Stimulated activated CD4-positive, alpha-beta T cell treated with anti-CD3 and anti-CD28 coated beads, Interleukin-1b, Interleukin-23, amount 100 ng/mL, for 1 hour (primary cell): ENCODE measurements at places on chromosomes 6 and 20.

- DNase-seq, result no peak
Measured at GRCh38 chr20:5864873-5865587, 85.3 kb downstream of the TRMT6 start.

GRCh38 chr20:49276961-49277785, 684 bp downstream of the ZNFX1 start:
- no peak for DNase-seq

- no peak for DNase-seq
Measured at GRCh38 chr6:47352194-47352920, 42.7 kb upstream of the TNFRSF21 start.

DNA sequence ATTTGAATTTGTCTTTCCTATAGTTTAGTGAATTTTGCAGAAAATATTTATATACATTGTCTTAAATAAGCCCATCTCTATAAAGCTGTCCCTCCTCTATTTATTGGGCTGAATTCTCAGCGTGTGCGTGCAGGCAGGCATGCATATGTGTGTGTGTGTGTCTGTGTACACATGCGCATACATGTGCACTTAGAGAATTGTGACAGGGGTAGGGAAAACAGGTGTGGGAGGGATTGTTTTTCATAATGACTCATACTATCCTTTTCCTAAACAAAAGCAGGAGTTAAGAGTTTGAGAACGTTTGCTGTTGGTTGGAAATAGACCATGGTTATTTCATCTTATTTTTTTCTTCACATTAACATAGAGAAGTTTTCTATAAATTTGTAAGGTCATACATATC, 43.4 kb upstream of the FABP7 start:
- no peak for DNase-seq

DNA sequence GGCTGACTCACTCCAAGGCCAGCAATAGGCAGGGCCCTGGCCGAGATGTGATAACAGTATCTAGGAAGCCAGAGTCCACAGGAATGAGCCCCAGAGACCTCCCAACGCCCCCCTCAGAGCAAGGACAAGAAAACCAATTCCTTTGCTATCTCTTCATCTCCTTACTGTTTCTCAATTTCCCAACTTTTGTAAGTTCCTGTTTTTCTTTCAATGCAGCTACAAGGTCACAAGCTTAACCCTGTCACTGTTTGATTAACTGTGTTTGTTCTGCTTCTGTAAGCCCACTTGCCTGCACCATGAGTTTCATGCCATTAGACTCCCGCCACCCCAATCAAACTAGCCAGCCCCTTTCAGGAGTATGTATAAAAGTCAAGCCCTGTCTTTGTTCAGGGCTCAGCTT, 3.5 kb downstream of the FKBP1C start:
- DNase-seq, result no peak

DNA sequence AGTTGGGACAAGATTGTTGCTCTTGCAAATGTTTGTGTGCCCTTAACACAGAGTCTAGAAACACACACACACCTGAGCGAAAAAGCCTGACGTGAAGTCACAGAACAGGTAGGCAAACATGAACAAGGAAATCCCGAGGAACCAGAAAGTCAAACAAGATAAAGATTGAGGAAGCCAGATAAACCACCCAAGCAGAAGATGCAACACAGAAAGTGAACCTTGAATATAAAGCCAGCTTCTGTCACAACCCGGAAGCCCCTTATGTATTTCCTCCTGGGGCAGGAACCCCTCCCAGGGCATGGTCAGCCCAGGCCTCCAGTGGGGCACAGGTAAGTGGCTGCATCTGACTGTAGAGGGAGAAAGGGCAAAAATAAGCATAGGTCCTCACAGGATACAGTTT, 158.2 kb upstream of the SUPT3H start:
- no peak for DNase-seq

DNA sequence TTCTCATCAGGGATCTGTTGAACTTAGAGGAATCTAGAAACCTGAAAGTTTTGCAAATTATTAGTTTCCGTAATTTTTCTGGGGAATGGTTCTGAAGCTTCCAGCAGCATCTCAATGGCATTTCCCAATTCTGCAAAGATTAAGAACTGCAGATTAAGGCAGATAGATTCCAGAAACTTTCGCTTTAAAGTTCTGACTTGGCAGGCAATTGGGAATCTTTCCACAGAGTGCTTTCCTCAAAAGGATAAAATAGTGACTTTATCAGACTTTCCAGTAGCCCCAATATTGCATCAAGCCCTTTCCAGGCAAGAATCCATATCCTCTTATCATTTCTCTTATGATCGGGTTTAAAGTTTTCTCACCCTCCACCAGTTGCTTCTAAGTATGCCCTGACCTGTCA, 261.1 kb downstream of the FNDC1 start:
- no peak for DNase-seq

- DNase-seq, result no peak
Measured at GRCh38 chr6:19067165-19067564, 680.0 kb downstream of the RNF144B start.

- no peak for DNase-seq
Measured at GRCh38 chr6:87082160-87082721, 12.7 kb downstream of the CGA start.

DNA sequence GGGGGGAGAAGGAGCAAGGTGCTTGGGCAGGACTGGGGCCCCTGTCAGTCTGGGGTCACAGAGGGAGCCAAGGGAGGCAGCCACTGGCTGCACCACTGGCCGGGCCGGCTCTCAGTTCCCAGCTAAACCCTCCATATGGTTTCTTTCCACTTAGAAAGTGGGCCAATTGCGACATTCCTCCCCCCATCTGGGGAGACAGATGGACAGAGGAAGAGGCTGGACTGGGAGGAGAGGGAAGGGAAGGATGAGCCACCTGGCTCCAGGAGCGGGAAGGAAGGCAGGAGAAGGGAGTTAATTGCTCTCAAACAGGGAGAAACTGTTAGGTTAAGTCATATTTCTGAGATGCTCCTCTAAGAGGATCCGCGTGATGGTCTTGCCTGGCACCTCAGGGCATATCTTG, 82.2 kb downstream of the GRM4 start:
- DNase-seq, result no peak

- no peak for DNase-seq
Measured at GRCh38 chr20:46673394-46674252, 15.6 kb downstream of the TP53RK start.
